T-helper 22 cell (primary cell): ENCODE measurements at places on chromosomes 2 and 18.

- no peak for DNase-seq
Observed at GRCh38 chr18:8657050-8657820, 48.0 kb downstream of the RAB12 start.

DNA sequence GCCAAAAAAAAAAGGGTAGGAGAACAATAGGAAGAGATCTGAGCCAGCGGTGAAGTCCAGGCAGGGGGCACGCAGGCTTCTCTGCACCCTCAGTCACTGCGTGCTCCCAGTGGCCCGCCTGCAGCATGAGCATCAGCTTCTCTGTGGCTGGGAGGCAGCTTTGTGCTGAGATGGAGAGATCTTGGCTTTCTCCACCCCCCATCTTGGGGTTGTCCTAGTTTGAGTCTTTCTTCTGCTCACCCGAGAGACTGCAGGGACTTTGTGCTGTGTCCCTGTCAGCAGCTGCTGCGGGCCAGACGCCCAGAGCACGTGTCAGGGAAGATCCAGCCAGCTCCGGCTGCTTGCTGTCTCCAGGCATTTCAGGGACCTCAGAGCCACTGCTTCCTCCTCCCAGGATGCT lies 20.3 kb downstream of the TRAPPC12 start:
- DNase-seq = no peak

- DNase-seq = no peak
Observed at GRCh38 chr2:239057533-239057932, 209.6 kb downstream of the TWIST2 start.

GRCh38 chr2:168178520-168179324 lies 68.7 kb downstream of the STK39 start:
- no peak for DNase-seq

GRCh38 chr2:419687-420317 lies 131.9 kb upstream of the ALKAL2 start:
- no peak for DNase-seq

DNA sequence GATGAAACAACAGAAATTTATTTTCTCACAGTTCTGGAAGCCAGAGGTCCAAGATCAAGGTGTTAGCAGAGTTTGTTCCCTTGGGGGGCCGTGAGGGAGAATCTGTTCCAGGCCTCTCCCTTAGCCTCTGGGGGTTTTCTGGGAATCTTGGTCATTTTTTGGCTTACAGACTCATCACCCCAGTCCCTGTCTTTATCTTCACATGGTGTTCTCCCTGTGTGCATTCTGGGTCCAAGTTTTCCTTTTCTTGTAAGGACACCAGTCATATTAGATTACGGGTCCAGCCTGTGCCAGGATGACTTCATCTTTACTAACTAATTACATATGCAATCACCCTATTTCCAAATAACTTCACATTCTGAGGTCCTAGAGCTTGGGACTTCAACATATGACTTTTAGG lies 292.5 kb upstream of the TRIB2 start:
- no peak for DNase-seq

GRCh38 chr2:153499439-153499838 lies 20.9 kb upstream of the RPRM start:
- no peak for DNase-seq

GRCh38 chr2:215740071-215740470 lies 273.3 kb downstream of the MREG start:
- no peak for DNase-seq

DNA sequence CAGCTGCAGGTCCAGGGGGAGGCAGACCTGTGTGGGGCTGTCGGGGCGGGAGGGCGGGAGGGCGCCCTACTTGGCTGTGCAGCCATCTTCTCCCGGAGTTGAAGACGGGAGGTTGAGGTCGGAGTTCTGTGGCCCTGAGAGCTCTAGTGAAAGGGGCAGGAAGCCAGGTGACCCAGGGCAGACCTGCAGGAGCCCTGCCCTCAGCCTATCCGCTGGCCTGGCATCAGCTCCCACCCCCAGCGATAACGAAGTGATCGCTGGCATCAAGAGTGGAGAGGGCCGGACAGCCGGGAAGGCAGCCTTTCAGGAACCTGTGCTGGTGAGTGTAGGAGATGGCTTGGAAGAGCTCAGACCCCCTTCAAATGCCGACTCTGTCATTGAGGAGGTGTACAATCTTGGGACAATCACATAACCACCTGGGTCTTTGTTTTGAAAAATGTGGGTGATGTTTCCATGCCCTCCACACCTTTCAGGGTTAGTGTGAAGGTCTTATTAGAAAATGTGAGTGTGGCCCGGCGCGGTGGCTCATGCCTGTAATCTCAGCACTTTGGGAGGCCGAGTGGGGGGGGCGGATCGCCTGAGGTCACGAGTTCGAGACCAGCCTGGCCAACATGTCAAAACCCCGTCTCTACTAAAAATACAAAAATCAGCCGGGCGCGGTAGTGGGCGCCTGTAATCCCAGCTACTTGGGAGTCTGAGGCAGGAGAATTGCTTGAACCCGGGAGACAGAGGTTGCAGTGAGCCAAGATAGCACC lies 1.3 kb downstream of the ARHGEF4 start:
- no peak for DNase-seq

DNA sequence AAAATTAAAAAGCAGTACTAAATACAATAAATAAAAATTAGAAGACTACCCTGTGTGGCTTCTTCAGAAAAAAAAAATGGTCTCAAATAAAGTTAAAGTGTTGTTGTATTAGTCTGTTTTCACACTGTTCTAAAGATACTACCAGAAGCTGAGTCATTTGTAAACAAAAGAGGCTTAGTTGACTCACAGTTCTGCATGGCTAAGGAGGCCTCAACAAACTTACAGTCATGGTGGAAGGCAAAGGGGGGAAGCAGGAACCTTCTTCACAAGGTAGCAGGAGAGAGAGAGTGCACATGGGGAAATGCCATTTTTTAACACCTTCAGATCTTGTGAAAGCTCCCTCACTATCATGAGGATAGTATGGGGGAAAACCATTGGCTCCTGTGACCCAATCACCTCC lies 612.8 kb downstream of the RNF144A start:
- DNase-seq = no peak

- no peak for DNase-seq
Observed at GRCh38 chr2:216286616-216287231, 85.6 kb downstream of the MARCHF4 start.

- no peak for DNase-seq
Observed at GRCh38 chr18:62812242-62812641, 96.9 kb downstream of the PHLPP1 start.

DNA sequence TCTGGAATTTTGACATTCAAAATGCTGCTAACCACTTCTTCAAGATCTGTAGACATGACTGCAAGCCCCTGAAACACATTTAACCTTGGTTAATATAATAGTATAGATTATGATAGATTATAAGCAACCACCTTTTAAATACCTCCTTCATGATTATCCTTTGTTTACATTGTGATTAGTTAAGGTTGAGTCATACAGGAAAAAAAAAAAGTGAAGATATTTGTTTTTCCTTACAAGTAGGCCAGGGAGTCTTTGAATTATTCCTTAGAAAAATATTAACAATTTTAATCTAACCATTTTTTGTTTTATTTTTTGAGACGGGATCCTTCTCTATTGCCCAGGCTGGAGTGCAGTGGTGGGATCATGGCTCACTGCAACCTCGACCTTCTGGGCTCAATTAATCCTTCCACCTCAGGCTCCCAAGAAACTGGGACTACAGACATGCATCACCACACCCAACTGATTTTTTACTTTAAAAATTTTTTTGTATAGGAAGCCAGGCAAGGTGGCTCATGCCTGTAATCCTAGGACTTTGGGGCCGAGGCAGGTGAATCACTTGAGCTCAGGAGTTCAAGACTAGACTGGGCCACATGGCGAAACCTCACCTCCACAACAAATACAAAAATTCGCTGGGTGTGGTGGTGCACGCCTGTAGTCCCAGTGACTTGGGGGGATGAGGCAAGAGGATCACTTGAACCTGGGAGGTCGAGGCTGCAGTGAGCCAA lies 99.4 kb downstream of the SLC39A10 start:
- no peak for DNase-seq

DNA sequence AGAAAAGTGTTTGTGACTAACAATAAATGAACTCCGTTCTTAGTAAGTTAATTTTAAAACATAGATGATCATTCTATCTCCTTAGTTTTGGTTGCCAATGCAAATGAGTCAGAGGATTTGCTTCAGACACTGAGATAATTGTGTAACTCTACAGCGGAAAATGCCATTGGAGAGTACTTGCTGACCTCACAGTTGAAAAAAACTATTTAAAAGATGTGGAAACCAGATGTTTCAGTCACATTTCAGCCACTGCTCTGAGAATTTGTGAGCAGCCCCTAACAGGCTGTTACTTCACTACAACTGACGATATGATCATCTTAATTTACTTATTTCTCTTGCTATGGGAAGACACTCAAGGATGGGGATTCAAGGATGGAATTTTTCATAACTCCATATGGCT lies at the start of gene TNFAIP6:
Gene TNFAIP6, plus strand, starts transcription at position 234 of the 400 bp plus-strand sequence. Its CDS starts 75 bp downstream, at position 309.
- no peak for DNase-seq

DNA sequence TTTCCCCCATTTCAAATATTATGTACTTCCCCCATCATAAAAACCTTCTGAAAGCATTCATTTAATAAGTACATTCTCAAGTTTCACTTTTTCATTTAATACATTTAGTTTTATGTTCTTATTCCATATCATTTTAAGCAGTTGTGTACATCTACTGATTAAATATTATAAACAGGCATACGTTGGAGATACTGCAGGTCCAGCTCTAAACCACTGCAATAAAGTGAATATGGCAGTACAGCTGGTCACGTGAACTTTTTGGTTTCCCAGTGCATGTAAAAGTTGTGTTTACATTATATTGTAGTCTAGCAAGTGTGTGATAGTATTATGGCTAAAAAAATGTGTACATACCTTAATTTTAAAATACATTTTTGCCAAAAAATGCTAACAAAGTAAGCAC lies 48.7 kb downstream of the TET3 start:
- no peak for DNase-seq

GRCh38 chr2:69601179-69601612 lies 42.3 kb downstream of the AAK1 start:
- DNase-seq = no peak

DNA sequence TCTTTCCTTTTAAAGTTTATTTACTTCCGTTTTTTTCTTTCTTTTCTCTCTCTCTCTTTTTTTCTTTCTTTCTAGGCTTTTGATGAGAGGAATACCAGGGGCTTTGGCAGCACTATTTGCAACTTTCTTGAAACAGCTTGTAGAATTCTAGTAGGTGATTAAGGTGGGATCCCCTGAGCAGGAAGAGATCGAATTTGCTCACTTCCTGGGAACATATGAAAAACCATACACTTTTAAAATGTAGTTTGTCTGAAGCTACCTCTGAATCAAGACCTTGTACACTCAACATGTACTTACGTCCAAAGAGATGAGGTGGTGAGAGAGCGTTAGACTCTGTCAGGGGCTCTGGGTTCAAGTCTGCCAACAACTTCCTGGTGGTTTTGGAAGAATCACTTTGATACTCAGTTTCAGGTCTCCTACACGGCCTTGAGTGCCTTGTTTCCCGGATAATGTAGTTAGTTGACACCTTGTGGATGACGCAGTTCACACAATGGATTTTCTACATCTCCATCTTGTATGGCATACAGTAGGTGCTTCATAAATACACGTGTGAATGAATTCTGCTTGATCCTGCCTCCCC lies 229.1 kb downstream of the MYCN start:
- DNase-seq = no peak

DNA sequence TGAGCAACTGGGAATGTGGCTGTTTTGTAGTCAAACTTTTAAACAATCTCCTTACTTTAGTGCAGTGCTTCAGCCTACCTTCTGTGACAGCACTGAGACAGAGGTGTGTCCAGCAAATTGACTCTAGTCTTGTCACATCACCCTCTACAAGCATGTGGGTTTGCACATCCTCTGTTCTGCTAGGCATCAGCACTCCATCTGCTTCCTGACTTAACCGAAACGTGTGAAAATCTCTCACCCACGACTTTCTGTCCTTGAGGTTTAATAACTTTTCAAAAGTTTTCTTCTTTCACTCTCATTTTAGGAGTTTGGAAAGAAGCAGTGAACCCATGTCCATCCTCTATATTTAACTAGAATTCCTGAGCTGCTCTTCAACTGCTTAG lies 42.6 kb downstream of the TTR start:
- no peak for DNase-seq

- DNase-seq = no peak
Observed at GRCh38 chr2:138155304-138155703, 191.0 kb downstream of the HNMT start.

- no peak for DNase-seq
Observed at GRCh38 chr2:228602288-228602687, 420.8 kb upstream of the SPHKAP start.

- no peak for DNase-seq
Observed at GRCh38 chr18:919078-919477, 14.4 kb downstream of the ADCYAP1 start.

GRCh38 chr2:211741966-211742365 lies 796.6 kb downstream of the ERBB4 start:
- DNase-seq = no peak

DNA sequence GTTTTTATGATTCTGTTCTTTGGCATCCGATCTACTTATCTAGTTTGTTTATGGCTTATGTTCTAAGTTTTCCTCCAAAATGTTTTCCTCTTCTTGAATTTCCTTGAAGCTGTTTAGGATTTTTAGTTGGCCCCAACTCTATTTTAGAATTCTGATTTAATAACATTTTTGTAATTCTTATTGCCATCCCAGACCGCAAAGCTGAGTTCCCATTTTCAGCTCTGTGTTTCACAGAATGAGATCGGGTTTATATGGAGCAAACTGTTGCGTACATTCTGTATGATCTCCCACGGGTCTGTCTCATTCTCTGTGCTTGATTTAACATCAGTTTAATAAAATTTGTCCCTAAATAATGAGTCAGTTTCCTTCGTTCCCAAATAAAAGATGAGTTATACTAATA lies 59.3 kb downstream of the DPP4 start:
- DNase-seq = no peak

DNA sequence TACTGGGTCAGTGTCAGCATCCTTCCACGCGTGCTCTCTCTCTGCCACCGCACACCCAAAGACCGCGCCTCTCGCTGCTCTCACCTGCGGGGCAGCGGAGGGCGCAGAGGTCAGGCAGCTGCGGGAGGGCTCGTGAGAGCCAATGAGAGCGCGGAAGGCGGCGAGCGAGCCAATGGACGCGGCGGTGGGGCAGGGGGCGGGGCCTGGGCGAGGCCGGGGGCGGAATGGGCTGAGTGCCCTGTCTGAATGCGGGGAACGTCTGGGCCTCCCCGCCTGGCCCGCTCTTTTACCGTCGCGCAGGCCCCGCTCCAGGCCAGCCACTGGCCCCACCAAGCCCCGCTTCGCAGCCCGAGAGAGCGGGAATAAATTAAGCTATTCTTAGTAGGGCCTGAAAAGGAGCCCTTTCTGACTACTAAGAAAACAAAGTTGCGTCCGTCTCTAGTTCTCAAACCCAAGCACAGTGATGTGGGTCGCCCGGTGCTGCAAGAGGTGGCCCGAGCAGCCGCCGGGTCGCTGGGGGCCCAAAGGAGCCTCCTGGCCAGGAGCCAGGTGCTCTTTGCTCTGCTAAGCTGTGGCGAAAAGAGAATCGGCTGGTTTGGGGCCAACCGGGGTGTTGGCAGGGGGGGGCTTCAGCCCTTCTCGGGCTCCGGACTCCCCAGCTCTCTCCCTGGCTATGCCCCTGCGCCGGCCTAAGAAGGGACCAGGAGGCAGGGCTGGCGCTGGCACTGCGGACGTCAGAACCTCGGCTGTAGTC lies 81.1 kb upstream of the GLI2 start:
- DNase-seq = no peak

- DNase-seq = no peak
Observed at GRCh38 chr2:3320910-3321605, 56.6 kb downstream of the EIPR1 start.
